ENCODE measurements at places on chromosomes 3 and 15.

DNA sequence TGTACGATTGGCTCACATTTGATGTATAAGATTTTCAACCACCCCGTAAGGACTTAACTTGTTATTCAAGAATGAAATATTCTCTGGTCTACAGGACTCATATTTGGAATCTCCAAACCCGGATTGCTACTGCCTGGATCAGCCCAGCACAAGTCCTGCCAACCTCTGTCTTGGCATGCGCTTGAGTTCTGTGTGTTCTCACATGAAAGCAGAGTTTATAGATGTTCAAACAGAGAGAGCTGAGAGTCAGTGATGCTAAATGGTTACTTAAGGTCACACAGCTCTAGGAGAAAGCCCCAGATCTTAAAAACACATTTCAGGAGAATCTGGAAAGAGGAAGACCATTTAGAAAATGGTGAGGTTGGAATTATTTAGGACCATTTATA, 268.0 kb upstream of the TBL1XR1 start:
- no peak for DNase-seq

DNA sequence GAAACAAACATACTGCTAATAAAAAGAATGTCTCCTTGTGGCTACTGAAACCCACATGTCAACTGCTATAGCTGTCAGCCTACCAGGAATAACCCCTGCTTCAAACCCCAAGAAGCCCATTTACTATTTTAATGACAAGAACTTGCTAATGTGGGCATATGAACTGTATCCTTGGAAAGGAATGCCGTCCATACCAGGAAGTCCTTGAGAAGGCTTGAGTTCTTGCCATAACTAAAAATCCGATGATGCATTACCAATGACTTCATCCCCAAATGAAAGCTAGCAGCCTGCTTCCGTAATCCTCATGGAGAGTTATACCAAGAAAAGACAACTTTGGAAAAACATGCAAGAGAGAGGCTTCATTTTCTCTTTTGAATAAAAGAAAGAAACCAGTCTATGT, 34.8 kb downstream of the MINDY4B start:
- no peak for DNase-seq

- DNase-seq = no peak
These were observed 147.4 kb downstream of the NSUN3 start for GRCh38 chr3:94210256-94210655.

GRCh38 chr3:7793786-7794185, 707.8 kb upstream of the LMCD1 start:
- no peak for DNase-seq

GRCh38 chr3:49028673-49029562, at the start of gene IMPDH2:
Gene IMPDH2 (minus strand): TSS chr3:49029398. CDS start chr3:49029350, 48 bp downstream.
- peak; percentile 96 for DNase-seq

DNA sequence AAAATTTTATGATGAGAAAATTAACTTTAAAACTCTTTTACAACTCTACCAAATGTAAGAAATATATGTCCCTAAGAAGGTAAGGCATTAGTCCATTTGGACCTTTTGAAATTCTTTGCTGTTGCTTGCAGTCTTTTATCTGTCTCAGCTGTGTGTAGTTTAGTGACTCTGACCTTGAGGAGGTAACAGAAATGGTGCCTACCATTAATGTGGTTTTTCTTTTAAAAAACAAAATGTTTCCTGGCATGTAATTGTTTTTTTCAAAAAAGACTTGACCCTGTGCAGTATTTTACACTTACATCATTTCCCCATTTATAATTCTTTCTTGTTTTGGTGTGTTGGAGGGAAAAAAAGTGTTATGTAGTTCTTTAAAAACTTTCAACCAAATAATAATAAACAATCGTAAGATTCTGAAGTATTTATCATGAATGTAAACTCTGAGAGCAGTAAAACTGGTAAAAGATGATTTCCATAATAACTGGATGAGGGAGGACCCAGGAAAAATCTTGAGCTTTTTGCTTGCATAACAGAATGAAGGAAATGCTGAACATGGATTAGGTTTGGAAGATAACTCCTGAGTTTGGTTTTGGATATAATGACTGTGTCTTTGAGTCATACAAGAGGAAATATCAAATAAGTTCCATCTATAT, 225.1 kb downstream of the CHST2 start:
- DNase-seq = no peak

GRCh38 chr3:171954690-171955383, 84.5 kb upstream of the FNDC3B start:
- no peak for DNase-seq

DNA sequence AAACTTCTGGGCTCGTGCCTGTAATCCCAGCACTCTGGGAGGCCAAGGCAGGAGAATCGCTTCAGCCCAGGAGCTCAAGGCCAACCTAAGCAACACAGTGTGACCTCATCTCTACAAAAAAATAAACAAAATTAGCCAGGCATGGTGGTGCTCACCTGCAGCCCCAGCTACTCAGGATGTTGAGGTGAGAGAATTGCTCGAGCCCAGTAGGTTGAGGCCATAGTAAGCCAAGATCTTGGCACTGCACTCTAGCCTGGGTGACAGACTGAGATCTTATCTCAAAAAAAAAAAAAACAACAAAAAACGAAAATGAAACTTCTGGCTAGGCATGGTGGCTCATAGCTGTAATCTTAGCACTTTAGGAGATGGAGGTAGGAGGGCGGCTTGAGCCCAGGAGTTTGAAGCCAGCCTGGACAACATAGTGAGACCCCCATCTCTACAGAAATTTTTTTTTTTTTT, 53.7 kb downstream of the PIK3CB start:
- DNase-seq = peak; percentile 27

- no peak for DNase-seq
These were observed 33.2 kb downstream of the HDAC11 start for GRCh38 chr3:13513051-13513912.

DNA sequence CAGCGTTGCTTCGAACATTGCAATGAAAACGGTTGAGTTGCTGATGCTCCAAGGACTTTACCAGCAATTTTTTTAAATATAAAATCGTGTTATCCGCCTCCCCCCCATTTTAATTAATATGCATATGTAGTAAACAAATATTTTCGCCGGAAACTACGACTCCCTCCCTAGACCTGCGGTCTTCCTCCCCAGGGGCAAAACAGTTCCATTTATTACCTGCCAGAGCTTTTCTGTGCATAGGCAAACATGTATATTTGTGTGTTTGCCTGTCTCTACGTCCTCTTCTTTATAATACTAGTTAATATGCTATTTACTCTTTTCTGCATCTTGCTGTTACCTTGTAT, 593 bp upstream of the RSL24D1 start:
- DNase-seq = no peak

GRCh38 chr15:65949491-65949890, 80.2 kb downstream of the RAB11A start:
- DNase-seq = no peak

- DNase-seq = no peak
These were observed 72.7 kb downstream of the SCN5A start for GRCh38 chr3:38576526-38577370.

GRCh38 chr15:67383899-67384298, 129.3 kb downstream of the IQCH start:
- DNase-seq = no peak
